ENCODE measurements at places on chromosomes 1 and 21.
A peak's percentile ranks its signal among the peaks of the same experiment; 100 is the strongest.

- DNase-seq: no peak
Observed at GRCh38 chr21:15071009-15071408, 6.2 kb upstream of the NRIP1 start.

GRCh38 chr1:200866521-200866920, 6.3 kb upstream of the GPR25 start:
- no peak for DNase-seq

- DNase-seq: no peak
Observed at GRCh38 chr1:84165601-84166000, 21.5 kb downstream of the PRKACB start.

- DNase-seq: no peak
Observed at GRCh38 chr1:153262070-153262366, 2.5 kb downstream of the LORICRIN start.

GRCh38 chr1:207006914-207007313, 25.6 kb downstream of the C1orf116 start:
- DNase-seq: no peak

GRCh38 chr1:19273106-19273843, 15.3 kb downstream of the AKR7A3 start:
- DNase-seq: no peak

DNA sequence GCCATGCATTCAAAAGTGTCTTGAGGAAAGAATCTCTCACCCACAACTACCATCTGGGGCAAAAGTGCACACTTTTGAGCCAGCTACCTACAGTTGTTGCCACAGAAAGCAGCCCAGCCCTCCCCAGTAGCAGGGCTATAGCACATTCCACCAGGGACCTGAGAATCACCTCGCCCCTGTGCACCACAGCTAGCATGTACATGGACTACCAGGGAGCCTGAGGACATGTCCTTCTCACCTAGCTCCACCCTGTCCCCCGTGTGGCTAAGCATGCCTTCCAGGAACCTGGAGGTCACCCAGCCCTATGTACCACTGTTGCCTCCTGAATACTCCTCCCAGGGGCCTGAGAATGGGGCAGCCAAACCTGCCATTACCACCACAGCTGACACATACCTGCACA, 16.9 kb downstream of the SPRR2G start:
- DNase-seq: no peak

- DNase-seq: no peak
Observed at GRCh38 chr1:212294983-212295382, 9.8 kb downstream of the PPP2R5A start.

- DNase-seq: no peak
Observed at GRCh38 chr1:174916846-174917245, 82.9 kb upstream of the CACYBP start.

DNA sequence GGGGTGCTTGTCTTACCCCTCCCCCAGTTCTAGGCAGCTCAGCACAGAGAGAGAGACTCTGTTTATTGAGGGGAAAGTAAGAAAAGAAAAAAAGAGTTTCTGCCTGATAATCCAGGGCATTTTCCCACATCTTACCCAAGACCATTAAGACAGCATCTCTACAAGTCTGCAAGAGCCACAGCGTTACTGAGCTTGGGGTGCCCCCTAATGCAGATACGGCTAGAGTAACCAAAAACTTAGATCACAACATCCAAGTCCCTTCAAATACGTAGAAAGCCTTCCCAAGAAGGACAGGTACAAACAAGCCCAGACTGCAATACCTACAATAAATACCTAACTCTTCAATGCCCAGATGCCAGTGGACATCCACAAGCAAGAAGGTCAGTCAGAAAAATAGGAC, 6.2 kb upstream of the TEX50 start:
- DNase-seq: no peak

GRCh38 chr1:54028306-54029251, 10.6 kb upstream of the LDLRAD1 start:
- DNase-seq: no peak

DNA sequence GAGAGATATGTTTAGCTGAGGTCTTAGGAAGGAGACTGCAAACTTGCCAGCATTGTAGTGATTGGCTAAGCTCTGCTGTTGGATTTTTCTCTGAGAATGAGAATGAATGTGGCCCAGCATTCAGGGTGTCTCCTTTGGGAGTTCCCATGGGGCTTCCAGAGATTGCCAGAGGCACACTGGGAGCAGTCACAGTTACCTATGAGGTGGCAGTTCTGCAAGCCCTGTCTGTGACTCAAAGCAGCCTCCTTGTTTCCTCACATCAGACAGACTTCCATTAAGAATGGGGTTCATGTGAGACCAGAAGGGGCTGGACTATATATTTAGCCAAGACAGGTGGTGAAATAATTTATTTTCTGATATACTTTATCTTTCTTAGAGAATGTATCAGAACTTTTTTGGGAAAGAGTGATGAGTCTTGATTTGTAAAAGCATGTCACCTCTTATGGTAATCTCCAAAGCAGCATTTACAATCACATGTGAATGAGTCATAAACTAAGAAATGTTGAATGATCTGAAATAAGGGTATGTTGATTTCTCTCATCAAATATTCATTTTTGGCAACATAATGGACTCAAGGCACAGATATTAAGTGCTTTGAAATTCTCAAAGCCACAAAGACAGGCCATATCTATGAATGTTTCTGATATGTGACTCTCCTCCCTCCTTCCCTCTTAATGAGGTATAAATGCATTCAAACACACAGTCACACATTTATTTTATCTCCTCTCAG, 9.5 kb upstream of the SLC19A2 start:
- no peak for DNase-seq

- DNase-seq: no peak
Observed at GRCh38 chr21:43665879-43666278, 6.5 kb downstream of the RRP1B start.

GRCh38 chr1:230124186-230125128, 57.4 kb downstream of the GALNT2 start:
- no peak for DNase-seq

- no peak for DNase-seq
Observed at GRCh38 chr1:236154671-236155398, 12.5 kb downstream of the GPR137B start.

DNA sequence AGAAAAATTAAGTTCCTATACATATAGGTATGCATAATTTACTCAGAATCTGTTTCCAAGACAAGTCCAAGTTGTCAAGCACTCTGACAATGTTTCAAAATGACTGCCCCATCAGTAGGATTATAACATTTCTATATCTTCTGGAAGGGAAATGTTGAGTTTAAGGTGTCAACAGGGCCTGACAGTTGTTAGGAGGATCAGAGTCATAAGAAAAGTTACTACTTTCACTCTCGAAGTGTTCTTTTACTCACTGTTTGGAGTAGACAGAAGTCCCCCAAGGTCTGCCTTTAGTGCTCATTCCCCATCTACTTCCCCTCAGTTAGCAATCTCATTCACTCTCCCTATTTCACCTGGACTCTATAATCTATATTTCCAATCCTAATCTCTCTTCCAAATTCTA, 20.6 kb upstream of the MAGI3 start:
- DNase-seq: no peak

GRCh38 chr1:22920026-22920733, 52.5 kb downstream of the LACTBL1 start:
- no peak for DNase-seq

GRCh38 chr1:119040906-119041305, 52.8 kb upstream of the TBX15 start:
- DNase-seq: no peak

- peak; percentile 45 for DNase-seq
Observed at GRCh38 chr1:67307251-67308060, at the start of gene IL12RB2. Gene IL12RB2, plus strand, starts transcription at chr1:67307873. Its CDS starts 12,496 bp downstream, at chr1:67320369.

DNA sequence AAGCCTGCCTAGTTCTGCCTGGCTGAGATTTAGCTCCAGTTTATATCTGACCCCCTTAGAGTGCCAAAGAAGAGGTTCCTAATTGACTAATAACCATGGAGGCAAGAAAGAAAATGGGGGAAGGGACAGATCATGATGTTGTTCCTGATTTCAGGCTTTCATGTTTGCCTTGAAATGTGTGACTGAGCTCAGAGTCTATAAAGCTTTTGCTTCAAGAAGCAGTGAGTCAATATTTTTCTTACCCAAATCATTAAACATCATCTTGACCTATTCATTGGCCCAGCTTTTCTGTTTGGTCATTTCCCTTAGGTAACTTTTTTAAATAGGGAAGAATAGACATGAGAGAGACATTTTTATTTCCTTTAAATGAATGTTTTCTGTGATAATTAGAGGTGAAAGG, 55.9 kb downstream of the HHAT start:
- DNase-seq: no peak

DNA sequence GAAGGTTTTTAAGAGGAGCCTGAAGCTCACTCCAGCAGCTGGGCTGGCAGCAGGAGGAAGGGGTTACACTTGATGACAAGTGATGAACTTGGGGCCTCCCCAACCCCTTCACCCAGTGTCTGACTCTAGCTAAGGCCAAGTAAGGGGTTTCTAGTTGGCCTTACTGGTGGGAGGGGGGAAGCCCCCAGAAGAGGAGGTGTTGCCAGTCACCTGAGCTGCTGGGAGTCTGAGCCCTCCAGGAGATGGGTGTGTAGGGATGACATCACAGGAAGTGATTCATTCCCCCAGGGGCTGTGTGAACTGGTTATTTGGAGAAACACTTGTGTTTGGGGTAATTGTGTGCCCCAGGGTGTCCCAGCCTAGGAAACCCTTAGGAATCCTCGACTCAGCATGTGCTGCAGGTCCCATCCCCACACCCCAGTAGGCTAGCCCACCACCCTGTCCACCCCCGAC, 3.1 kb downstream of the PADI1 start:
- no peak for DNase-seq

GRCh38 chr1:183472488-183473216, at the start of gene SMG7:
Gene SMG7, plus strand, starts transcription at chr1:183472499. Its CDS starts 122 bp downstream, at chr1:183472621.
- peak; percentile 62 for DNase-seq

DNA sequence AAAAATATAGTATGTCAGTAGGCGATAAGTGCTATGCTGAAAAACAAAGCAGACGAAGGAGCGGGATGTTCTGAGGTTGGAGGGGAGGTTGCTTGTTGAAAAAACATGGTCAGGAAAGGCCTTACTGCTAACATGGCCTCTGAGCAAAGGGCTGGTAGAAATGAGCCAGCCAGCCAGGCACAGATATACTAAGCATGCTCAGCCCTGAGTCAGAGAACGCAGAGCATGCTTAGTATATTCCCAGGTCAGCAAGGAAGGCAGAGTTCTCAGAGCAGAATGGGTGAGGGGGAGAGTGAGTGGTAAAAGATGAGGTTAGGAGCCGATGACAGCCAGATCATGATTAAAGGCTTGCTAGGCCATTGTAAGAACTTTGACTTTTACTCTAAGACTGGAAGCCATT, 36.7 kb downstream of the ZBTB40 start:
- no peak for DNase-seq
